ENCODE measurements at places on chromosomes 5 and 9. TPM values are rescaled to one million over a fixed set of nuclear protein-coding genes. Genes with fewer than 3 reads are reported as not detected.
A peak's percentile ranks its signal among the peaks of the same experiment; 100 is the strongest.

ADGRV1 gene
- total RNA-seq = 46.9 TPM

MAMDC2 gene
- total RNA-seq = 0.18 TPM

MYOZ3 gene
- 3.2 TPM for total RNA-seq

LHFPL2 gene
- total RNA-seq = 9.8 TPM

WDR38 gene
- 0.50 TPM for total RNA-seq

OBP2B gene
- not detected for total RNA-seq

SPEF2 gene
- 9.5 TPM for total RNA-seq

GPR21 gene
- 0.89 TPM for total RNA-seq

- ATAC-seq = no peak
These were observed 150.2 kb downstream of the SEMA5A start for GRCh38 chr5:9395706-9396105.

DNA sequence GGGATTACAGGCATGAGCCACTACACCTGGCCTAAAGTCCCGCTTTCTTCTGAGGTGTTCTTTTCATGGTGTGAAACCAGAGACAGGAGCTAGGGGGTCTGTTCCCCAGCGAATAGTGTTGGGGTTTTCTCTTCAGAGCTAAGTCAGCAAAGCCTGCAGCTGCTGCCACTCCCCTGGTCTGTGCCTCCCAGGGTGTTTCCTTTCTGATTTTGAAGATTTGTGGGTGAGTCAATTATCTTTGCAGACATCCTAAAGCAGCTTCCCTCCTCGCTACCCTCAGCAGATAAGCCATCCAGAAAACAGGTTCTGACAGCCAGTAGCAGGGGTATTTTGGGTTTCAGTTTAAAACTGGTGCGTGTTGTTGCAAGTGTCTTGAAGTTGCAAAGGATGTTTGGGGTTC, 72.0 kb upstream of the IQGAP2 start:
- no peak for ATAC-seq

- peak; percentile 83 for ATAC-seq
These were observed 7.7 kb downstream of the IL17B start for GRCh38 chr5:149371296-149371962.

- ATAC-seq = peak; percentile 45
These were observed 51.9 kb upstream of the IFNK start for GRCh38 chr9:27472195-27472594.

DNA sequence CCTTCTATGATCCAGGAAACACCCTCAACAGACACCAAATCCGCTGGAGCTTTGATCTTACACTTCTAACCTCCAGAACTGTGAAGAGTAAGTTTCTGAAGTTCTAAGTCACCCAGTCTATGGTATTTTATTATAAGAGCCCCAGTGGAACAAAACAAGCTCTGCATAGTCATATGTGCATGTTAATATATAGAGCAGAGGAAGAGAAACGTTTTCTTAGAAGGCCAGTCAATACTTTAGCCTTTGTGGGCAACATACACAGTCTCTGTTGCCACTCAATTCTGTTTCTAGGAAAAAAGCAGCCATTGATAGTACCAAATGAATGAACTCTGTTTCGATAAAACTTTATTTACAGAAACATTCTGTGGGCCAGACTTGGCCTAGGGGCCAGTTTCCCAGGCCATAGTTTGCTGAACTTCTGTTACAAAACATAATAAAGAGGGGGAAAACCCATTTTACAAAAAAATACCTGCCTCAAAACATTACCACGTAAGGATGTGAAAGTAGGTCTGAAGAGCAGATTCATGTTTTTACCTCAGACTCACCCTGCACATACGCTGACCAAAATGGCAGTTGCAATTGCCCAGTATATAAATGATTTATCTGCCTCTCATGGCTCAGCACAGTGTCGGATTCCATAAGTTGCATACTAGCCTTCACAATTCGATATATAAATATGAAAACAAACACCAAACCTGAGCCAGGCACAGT, 350.5 kb downstream of the SLIT3 start:
- ATAC-seq = no peak

DNA sequence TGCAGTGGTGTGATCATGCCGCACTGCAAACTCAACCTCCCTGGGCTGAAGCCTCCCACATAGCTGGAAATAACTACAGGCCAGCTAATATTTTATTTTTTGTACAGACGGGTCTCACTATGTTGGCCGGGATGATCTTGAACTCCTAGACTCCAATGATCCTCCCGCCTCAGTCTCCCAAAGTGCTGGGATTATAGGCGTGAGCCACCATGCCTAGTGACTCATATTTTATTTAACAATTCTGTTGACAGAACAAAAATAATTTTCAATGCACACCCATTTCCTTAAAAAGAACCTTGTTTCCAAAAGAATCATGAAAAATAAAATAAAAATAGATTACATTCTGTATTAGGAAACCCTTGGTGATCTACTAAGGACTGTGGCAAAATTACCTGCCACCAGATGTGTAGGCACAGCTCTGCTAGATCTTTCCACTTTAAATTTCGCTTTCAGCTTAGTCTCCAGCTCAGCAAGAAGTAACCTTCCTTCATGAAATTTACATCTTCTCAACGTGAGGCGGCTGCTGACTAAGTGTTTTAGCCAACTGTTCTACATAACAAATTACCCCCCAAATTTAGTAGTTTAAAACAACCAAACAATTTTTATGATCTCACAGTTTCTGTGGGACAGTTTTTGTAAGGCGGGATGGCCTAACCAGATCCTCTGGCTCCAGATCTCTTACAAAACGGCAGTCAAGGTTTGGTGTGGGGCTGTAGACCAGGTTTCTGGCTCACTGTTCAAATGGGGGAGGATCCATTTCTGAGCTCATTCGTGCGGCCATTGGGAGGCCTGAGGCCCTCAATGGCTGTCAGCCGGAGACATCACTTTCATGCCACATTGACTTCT, 32.6 kb upstream of the GOLPH3 start:
- no peak for ATAC-seq

DNA sequence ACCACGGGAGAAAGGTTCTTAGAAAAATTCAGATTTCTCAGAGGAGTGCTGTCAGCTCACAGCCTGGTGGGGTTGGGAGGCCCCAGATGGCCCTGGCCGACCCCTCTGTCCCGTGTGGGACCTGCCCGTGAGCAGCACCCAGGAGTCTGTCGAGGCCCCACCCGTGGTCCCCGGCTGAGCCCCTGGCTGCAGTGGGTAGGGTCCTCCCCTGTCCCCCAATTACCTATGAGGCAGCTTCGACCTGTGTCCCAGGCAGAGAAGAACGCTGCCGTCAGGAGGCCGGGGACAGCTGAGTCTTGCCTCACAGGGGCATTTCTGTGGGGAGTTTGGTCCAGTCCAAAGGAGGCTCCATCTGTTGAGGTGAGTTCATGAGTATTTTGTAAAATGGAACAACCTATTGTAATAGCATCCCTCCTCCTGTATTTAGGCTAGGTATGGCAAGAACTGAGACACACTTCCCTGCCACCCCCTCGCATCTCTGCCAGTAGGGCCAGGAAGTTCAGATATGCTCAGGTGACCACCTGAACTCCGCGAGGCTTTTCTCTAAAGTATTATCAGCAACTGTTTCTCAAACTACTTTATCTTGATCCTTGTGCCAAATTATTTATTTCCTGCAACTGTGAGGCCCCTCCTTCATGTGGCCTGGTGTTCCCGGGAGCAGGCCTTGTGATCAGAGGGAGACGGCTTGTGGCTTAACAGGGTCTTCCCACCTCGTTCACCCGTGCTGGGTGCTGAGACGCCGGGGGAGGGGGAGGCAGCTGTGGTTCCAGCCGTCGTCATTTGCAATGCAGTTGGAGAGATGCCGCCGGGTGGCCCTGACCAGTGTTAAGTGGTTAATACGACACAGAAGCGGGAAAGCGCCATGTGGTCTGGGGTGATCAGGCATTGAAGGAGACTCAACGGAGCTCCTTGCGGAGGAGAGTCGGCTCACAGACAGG, 1.7 kb downstream of the AHRR start:
- no peak for ATAC-seq

DNA sequence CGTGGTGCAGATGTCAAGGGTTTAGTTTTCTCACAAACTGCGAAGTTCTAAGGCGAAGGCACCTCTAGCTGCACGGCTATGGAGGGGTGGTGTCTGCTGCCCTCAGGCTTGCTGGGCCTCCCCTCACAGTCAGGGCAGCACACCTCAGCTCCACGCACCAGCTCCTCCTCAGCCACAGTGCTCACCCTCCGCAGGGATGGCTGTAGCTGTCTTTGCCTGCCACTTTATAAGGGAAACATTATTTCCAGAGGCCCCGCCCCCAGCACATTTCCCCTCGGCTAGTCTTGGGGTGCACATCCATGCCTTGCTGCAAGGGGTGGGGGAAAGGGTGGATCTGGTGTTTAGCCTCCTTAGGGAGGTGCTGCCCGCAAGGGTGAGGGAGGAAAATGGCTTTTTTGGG, 154.6 kb downstream of the TRIO start:
- ATAC-seq = no peak

GRCh38 chr9:27247756-27248155, 49.2 kb downstream of the EQTN start:
- no peak for ATAC-seq

DNA sequence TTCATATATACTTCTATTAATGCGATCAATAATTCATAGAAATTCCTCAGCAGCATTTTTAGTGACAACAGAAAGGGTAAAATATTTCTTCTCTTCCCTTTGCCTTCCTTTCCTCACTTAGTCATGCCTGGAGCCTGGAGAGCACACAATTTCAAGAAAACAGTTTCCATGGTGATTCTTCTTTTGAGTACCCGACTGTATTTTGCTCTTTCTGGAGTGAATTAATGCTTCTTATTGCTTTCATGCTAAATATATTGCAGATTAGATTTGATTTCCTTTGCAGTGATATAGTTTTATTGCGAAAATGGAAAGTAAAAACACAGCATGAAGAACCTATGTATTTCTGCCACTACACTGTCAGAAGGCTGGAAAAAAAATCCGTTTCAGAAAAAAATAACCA, 153.5 kb downstream of the PPP2R2B start:
- peak; percentile 32 for ATAC-seq

DNA sequence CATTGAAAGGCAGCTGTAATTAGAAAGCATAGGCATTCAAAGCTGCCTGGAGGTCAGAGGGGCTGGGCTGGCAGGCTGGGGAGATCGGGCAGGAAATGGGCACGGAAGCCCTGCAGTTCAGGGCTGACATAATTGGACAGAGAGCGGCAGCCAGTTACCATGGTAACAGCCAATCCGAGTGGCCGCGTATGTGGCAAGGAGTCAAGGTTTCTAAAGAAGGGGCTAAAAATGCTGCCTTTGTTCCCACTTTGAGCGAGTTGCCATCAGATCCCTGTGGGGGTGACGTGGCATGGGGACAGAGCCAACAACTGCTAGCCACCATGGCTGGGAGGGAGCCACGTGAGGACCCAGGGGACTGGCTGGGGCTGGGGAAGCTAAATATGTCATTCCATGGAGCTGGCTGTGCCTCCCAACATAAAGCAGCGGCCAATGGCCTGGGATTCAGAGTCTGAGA, 44.7 kb upstream of the NDFIP1 start:
- ATAC-seq = peak; percentile 63

DNA sequence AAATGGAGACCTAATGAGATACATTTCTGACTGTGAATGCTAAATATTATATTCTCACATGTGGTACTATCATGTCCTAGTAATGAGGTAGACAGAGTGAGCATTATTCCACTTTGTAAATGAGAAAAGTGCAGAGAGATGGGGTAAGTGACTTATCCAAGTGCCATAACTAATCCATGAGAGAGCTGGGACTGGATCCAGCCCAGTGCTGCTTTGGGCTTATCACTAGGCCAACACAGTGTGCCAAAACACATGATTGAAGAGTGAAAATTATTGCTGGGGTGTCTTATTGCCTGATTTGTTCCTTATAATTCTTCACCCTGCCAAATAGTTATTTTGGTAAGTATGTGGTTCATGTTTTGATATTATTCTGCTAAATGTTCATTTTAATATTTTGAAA, 442.2 kb upstream of the GRAMD2B start:
- ATAC-seq = no peak

DNA sequence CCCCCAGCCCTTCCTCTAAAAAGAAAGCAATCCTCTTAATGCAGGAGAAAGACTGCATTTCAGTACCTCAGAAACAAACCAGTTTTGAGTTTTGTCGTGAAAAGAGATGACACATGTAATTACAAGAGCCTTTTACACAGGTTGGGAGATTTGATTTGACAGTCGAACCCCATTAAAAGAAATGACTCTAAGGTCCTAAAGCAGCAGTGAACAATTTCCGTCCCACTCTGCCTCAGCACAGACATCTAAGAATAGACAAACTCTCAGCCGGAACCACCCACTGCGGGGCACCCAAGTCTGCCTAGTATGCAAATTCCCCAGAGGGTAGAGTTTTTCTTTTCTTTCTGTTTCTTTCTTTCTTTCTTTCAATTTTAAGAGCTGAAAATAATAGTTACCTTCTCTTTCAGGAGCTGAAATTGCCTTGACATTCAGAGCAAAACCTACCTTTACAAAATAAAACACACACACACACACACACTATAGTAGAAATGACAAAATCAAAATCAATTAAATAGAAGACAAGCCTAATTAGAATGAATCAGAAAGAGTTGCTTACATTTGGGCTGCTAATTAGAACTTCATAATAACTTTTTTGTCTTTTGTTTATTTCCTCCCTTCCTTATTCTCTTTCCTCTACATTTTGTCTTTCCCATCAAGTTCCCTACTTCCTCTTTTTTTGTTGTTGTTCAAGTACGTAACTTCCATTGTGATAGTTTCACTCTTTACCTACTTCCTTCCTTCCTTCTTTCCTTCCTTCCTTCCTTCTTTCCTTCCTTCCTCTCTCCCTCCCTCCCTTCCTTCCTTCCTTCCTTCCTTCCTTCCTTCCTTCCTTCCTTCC, 65.1 kb downstream of the BASP1 start:
- peak; percentile 59 for ATAC-seq

GRCh38 chr5:123557907-123558306, 45.9 kb downstream of the CSNK1G3 start:
- no peak for ATAC-seq

DNA sequence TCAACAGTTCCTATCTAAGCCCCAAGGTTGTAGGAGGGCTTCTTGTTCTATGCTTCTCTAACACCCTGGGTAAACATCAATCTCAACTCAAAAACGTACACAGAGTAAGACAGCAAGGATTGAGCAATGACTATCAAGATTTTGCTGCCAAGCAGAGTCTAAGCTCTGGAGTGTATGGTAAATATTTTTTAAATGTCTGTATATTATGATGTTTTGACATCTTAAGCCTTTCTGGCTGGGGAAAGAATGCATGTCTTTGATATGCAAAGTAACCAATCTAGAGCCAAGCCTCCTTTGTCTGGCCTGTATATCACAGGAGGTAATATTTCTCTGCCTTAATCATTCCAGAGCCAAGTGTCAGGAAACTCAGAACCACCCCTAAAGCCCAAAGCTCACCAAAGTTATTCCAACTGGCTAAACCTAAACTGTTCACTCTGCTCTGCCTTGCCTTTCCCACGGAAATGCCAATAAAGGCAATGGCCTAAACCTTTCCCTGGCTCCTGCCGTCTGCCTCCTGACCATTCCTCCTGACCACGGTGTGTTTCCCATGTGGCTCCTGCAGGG, 45.2 kb downstream of the YIPF5 start:
- ATAC-seq = peak; percentile 81

DNA sequence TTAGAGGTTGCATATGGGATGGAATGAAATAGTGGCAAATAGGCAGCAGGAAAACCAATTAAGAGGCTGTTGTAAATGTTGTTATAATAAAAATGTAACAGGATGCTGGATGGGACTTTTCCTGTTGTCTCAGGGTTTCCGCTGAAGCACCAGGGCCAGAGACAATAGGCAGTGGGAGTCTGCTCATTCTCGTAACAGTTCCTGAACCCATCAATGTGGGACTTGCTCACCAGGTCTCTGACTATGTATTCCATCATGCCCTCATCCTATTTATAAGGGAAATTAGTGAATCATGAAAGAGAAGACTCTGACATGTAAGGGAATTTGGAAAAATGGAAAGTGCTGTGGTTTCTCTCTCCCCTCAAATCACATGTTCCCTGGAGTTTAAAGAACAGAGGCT, 23.5 kb upstream of the SSBP2 start:
- no peak for ATAC-seq

All from motor neuron (in vitro differentiated cells).